ENCODE measurements at places on chromosomes 1 and 21.

DNA sequence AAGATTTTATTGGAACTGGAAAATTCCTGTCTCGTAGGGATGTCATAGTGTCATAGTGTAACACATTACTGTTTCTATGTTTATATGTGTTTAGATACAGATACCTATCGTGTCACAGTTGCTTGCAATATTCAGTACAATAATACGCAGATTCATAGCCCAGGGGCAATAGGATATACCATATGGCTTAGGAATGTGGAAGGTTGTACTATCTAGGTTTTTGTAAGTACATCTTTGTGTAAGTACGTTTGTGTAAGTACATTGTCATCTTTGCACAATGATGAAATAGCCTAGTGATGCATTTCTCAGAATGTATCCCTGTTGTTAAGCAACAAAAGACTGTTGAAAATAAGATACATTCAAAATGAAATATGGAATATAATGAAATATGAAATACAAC lies 68.9 kb downstream of the CAMTA1 start:
- no peak for DNase-seq

- no peak for DNase-seq
These were observed 257.0 kb upstream of the TMEM51 start for GRCh38 chr1:14896381-14897079.

DNA sequence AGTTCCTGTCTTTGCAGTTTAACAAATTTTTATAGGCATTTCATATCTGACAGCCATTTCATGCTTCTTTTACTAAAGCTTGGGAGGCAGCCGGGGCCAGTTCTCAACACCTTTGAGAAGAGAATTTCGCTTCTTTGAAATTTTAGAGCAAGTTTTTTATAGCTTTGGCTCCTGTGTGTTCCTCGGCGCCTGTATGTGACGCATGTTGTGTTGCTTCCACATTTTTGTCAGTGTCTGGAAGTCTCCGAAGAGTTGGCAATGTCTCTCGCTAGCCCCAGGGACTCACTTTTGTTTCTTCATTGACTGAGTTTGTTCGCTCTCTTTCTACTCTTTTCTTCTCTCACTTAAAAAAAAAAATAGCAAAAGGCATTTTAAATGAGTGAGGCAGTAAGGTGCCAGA lies 386.9 kb upstream of the PLXNA2 start:
- no peak for DNase-seq

DNA sequence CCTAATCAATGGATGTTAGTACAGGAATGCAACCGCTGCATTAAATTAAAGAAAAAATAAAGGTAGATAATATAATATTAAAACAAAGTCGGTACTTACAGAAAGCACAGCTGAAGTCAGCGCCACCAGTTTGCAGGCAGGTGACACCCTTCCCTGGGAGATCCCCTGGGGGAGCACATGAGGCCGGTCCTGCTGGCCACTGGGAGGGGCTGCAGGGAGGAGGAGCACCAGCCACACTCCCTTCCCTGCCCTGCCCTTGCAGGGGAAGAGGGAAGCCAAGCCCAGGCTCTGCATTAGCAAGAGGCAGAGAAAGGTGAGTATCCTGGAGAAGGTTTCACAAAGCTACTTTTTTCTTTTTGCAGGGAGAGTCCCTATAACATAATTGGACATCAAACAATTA lies 507.0 kb downstream of the AJAP1 start:
- DNase-seq, result no peak

- no peak for DNase-seq
These were observed 729 bp upstream of the CDCA8 start for GRCh38 chr1:37691497-37692077.

- DNase-seq, result no peak
These were observed 172.7 kb downstream of the BRINP2 start for GRCh38 chr1:177343445-177343844.

Measured in stimulated activated CD8-positive, alpha-beta memory T cell treated with anti-CD3 and anti-CD28 coated beads, Interleukin-7, amount 100 ng/mL, for 1 hour (primary cell).